ENCODE measurements at places on chromosomes 11 and 22.

GRCh38 chr11:65291613-65292012, 23.1 kb upstream of the CDC42EP2 start:
- no peak for DNase-seq

- no peak for DNase-seq
These were observed 132.1 kb upstream of the RASSF10 start for GRCh38 chr11:12876988-12877387.

- DNase-seq, result no peak
These were observed 19.2 kb upstream of the TH start for GRCh38 chr11:2190657-2191471.

DNA sequence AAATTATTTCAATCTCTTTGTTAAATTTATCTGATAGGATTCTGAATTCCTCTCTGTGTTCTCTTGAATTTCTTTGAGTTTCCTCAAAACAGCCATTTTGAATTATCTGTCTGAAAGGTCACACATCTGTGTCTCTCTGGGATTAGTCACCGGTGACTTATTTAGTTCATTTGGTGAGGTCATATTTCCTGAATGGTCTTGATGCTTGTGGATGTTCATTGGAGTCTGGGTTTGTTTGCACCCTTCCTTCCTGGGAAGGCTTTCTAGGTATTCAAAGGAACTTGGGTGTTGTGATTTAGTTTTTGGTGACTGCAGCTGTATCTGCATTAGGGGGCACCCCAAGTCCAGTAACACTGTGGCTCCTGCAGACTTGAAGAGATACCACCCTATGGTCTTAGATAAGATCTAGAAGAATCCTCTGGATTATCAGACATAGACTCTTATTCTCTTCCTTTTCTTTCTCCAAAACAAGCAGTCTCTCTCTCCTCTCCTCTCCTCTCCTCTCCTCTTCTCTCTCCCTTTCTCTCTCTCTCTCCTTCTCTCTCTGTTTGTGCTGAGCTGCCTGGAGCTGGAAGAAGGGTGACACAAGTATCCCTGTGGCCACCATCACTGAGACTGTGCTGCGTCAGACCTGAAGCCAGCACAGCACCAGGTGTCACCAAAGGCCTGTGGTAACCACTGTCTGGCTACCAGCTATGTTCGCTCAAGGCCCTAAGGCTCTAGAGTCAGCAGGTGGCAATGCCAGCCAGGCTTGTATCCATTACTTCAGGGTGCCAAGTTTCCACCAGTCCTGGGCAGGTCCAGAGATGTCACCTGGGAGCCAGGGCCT, 3.3 kb upstream of the HEPN1 start:
- no peak for DNase-seq

- DNase-seq, result peak; percentile 67
These were observed 10.1 kb downstream of the MTFP1 start for GRCh38 chr22:30435674-30436126.

GRCh38 chr11:68020575-68020974, 9.9 kb upstream of the NDUFS8 start:
- DNase-seq, result no peak

- DNase-seq, result no peak
These were observed 9.5 kb downstream of the YPEL1 start for GRCh38 chr22:21725956-21726649.

DNA sequence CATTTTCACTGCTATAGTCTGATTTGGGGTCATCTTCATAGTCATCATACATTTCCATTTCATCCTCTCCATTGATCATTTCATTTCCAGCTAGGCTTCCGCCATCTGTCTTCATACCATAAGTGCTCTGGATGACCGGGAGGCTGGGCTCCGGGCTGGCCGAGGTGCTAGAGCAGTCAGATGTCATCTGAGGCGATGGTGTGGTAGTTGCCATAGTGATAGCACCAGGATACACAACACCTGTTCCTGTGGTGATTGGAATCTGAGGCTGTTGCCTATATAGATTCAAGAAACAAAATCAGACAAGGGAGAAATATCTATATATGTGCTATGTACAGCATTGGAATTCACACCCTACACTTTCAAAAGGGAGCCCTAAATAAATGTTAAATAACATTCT, 383.5 kb downstream of the SOX6 start:
- no peak for DNase-seq

- DNase-seq, result no peak
These were observed 3.4 kb downstream of the CLPB start for GRCh38 chr11:72430741-72431570.

DNA sequence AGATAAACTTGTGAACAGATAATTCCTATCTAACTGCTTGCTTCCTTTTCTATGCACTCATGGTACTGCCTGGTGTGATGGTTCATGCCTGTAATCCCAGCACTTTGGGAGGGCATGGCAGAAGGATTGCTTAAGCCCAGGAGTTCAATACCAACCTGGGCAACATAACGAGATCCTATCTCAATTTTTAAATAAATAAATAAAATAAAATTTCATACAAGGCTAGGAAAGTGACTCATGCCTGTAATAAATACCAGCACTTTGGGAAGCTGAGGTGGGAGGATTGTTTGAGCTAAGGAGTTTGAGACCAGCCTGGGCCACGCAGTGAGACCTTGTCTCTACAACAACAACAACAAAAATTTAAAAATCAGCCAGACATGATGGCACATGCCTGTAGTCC, 166.6 kb downstream of the COMMD9 start:
- no peak for DNase-seq

- DNase-seq, result no peak
These were observed 92.1 kb downstream of the PARVA start for GRCh38 chr11:12469451-12469850.

DNA sequence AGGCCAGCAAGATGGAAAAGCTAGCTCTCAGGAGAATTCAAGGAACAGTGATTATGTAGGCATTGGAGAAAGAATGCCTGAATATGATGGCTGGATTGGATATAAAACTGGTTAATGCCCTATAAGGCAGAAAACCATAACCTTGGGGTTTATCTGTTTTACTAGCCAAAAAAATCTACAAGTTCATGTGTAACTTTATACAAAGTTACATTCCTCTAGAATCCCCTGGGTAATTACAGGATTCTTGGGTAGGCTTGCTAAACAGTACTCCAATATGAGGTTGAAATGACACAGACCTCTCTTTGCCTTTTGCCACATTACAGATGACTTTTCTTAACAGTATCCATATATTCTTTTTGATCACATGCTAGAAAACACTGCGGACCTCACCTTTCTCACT, 26.0 kb downstream of the TSPAN18 start:
- DNase-seq, result no peak

DNA sequence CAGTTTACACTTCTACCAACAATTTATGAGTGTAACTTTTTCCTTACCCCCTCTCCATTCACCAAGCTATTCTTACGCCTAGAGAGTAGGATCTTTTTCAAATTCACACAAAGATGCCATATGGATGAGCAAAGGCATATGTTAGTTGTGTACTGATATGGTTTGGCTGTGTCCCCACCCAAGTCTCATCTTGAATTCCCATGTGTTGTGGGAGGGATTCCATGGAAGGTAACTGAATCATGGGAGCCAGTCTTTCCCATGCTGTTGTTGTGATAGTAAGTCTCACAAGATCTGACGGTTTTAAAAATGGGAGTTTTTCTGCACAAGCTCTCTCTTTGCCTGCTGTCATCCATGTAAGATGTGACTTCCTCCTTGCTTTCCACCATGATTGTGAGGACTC, 40.3 kb downstream of the TTC28 start:
- DNase-seq, result no peak

GRCh38 chr11:65382804-65383368, 440 bp upstream of the SLC25A45 start:
- DNase-seq, result no peak

DNA sequence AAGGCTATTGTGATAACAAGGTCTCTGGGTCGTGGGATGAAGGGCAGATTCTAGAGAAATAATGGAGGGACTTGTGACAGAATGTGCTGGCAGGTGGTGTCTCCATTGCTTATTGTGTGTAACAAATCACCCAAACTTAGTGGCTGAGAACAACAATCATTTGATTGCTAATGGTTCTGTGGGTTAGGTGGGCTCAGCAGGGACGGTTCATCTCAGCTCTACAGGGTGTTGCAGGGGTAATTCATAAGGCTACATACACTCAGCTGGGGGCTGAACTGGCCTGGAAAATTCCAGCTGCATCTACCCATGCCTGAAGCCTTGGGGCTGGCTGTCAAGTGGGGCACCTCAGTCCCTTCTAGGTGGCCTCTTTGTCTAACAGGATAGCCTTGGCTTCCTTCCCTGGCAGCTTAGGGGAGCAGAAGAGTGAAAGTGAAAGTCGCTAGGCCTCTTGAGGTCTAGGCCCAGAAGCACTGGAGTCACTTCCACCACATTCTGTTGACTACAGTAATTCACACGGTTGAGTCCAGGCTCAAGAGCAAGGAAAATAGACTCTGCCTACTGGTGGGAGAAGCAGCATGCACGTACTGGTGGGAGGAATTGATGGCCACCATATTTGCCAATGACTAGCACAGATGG, 308.9 kb downstream of the MN1 start:
- no peak for DNase-seq

DNA sequence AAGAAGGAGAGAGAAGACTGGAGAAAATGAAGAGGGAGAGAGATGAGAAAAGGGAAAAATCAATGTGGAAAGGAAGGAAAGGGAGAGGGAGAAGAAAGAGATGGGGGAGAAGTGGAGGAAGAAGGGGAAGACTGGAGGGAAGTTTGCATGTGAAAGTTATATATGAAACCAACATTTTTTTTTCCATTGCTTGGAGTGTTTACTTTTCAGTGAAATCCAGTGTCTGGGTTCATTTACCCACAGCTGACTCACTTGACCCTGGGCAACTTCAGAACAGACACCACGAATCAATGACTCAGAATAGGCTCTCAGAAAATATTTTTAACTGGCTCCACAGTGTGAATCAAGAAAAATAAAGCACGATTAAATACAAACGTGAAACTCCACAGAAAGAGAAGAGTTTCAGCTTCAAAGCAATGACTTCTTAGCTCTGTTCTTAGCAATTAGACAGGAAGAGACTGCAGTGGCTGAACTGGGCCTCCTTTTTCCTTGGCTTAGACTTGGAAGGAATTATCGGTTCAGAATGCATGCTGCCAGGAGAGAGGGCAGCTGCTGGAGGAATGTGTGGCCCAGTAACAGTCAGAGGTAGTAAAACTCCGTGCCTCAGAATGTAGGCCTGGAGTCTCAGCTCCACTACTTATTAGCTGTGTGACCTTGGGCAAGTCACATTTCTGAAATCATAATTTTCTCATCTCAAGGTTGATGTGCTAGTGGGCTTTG, 237.5 kb downstream of the MIAT start:
- no peak for DNase-seq

GRCh38 chr11:117087446-117087845, 10.8 kb downstream of the SIK3 start:
- no peak for DNase-seq

- no peak for DNase-seq
These were observed 37.8 kb downstream of the IGHMBP2 start for GRCh38 chr11:68941324-68942094.

Data from stimulated activated CD8-positive, alpha-beta memory T cell treated with anti-CD3 and anti-CD28 coated beads, Interleukin-4, amount 100 ng/mL, for 24 hours (primary cell).